Activated CD8-positive, alpha-beta T cell treated with anti-CD3 and anti-CD28 coated beads for 36 hours (primary cell): ENCODE measurements at places on chromosomes 1 and 21. TPM values are rescaled to one million over a fixed set of nuclear protein-coding genes. Genes with fewer than 3 reads are reported as not detected.

SERTAD4 gene
- not detected for total RNA-seq

SNX27 gene
- total RNA-seq, result 29.5 TPM

TLR5 gene
- 0.38 TPM for total RNA-seq

KIAA1614 gene
- not detected for total RNA-seq

NPPA gene
- not detected for total RNA-seq

HEATR1 gene
- total RNA-seq, result 81.7 TPM

DMBX1 gene
- total RNA-seq, result not detected

S100A5 gene
- 1.2 TPM for total RNA-seq

OR6K2 gene
- not detected for total RNA-seq

TMEM200B gene
- 1.1 TPM for total RNA-seq

TAS1R1 gene
- not detected for total RNA-seq

SLFNL1 gene
- 0.25 TPM for total RNA-seq

KRTAP19-3 gene
- total RNA-seq, result not detected

CCDC28B gene
- 27.7 TPM for total RNA-seq

FALEC gene
- not detected for total RNA-seq

DDR2 gene
- total RNA-seq, result 0.45 TPM

AHCYL1 gene
- total RNA-seq, result 79.1 TPM

CFAP141 gene
- not detected for total RNA-seq

SPTA1 gene
- total RNA-seq, result 0.31 TPM

ARHGEF16 gene
- not detected for total RNA-seq

LY9 gene
- 19.1 TPM for total RNA-seq

CFHR2 gene
- not detected for total RNA-seq

B4GALT3 gene
- 40.8 TPM for total RNA-seq

LCE2D gene
- total RNA-seq, result not detected

ARMH1 gene
- total RNA-seq, result 162 TPM

TSSK3 gene
- total RNA-seq, result 0.90 TPM

CELA3A gene
- not detected for total RNA-seq

HSD3B2 gene
- total RNA-seq, result not detected

ST6GALNAC3 gene
- total RNA-seq, result 2.9 TPM

CLCA1 gene
- not detected for total RNA-seq

TFF1 gene
- not detected for total RNA-seq

RNU1-1 gene
- 820 TPM for total RNA-seq

PADI4 gene
- total RNA-seq, result 1.6 TPM

CD164L2 gene
- total RNA-seq, result not detected

EDARADD gene
- total RNA-seq, result 1.7 TPM

CAPN9 gene
- total RNA-seq, result not detected

DISP1 gene
- 1.8 TPM for total RNA-seq

S100A8 gene
- total RNA-seq, result not detected

CRNN gene
- total RNA-seq, result not detected

OLIG2 gene
- not detected for total RNA-seq

IVNS1ABP gene
- total RNA-seq, result 256 TPM
